ENCODE measurements at places on chromosomes 12 and 14. TPM values are rescaled to one million over a fixed set of nuclear protein-coding genes. Genes with fewer than 3 reads are reported as not detected.

GRCh38 chr14:96737881-96738280 lies 59.3 kb upstream of the VRK1 start:
- DNase-seq, result no peak

DNA sequence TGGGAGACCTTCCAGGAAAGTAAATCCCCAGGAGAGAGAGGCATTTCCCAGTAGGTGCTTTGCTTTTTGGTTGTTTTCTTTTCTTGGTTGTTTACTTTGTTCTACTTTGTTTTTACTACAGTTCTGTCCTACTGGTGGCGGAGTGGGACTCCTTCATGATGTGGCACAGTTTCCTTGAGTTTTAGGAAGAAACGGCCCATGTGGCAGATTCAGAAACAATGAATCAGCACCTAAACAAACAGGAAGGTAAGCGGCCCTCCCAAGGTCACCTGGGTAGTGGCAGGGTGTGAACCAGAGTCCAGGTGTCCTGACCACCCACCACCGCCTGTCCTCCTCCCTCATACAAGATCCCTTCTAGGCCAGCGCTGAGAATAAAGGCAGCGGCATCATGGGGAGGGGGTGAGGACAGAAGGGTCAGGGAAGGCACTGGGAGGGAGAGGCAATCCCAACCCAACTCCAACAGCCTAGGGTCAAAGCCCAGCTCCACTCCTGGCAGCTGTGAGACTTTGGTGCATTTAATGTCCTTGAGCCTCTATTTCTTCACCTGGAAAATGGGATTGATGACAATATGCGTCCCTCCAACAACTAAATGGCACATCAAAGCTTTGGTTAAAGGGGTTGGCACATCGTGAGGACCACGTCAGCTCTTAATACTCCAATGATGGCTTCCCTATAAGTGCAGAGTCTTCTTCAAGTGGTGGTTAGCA lies 111.5 kb upstream of the BCL2L14 start:
- DNase-seq, result no peak

DNA sequence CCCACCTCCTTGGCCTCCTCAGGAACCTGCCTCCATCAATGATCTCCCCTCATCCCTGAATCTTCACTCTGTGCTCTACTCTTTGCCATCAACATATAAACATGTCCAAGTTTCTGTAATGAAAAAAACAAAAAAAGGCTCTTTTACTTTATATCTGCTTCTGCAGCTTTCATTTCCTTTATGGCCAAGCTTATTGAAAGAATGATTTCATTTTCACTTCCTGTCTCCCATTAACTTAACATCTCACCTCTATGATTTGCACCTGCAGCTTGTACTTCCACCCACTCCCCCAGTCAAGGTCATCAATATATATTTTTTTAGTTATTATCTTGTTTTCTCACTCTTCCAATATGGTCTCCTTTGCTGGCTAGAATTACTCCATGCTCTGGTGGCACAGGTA lies 15.6 kb upstream of the RNU6-7 start:
- DNase-seq, result no peak

GRCh38 chr14:68527329-68527851 lies 265.5 kb downstream of the ZFP36L1 start:
- no peak for DNase-seq

Gene VDR
- total RNA-seq, result 92.4 TPM

Gene DHRS7
- 32.9 TPM for total RNA-seq

DNA sequence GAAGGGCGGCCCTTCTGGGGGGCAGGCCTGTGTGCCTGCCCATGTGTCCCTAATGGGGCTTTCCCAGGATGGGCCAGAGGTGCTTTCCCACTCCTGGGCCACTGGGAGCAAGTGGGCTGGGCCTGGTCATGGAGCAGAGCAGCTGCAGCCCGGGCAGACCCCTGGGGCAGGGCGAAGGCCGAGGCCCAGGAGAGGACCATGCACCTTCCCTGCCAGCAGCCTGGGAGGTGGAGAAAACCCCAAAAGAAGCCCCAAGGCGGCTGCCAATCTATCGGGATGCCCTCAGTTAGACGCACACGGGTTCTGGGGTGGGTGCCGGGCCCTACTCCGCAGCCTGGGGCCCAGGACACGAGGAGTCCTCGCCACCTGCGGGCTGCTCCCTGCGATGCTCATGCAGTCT lies 16.1 kb upstream of the CRIP2 start:
- DNase-seq, result no peak

- peak; percentile 11 for DNase-seq
These were observed 349.7 kb downstream of the NRXN3 start for GRCh38 chr14:78519863-78520262.

Gene ZC3H14
- 45.2 TPM for total RNA-seq

Gene PMCH
- 0.35 TPM for total RNA-seq

DNA sequence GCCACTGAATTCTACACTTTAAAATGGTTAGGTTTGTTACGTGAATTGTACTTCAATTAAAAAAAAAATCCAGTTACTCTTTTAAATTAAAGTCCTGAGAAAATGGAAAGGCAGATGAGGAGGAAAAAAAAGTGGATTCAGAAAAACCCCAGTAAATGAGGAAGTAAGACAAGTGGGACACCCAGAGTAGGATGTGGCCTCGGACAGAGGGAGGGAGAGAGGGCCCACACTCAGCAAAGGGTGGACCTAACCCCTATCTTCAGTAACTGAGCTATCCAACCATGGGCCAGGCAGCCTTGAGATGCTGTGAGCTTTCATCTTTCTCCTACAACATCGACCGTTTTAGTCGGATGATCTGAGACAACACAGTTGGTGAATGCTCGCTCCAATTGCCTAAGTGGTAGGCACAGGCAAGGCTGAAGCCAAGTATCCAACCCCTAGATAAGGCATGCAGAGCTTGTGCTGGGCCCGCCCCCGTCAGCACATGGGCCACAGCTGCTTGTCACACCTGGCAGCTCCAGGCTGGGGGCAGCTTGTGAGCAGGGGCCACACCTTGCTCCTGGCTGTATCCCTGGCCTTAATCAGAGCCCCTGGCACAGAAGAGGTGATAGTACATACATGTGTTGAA lies 142.1 kb downstream of the TTC7B start:
- DNase-seq, result no peak

Gene C1S
- 4.8 TPM for total RNA-seq

DNA sequence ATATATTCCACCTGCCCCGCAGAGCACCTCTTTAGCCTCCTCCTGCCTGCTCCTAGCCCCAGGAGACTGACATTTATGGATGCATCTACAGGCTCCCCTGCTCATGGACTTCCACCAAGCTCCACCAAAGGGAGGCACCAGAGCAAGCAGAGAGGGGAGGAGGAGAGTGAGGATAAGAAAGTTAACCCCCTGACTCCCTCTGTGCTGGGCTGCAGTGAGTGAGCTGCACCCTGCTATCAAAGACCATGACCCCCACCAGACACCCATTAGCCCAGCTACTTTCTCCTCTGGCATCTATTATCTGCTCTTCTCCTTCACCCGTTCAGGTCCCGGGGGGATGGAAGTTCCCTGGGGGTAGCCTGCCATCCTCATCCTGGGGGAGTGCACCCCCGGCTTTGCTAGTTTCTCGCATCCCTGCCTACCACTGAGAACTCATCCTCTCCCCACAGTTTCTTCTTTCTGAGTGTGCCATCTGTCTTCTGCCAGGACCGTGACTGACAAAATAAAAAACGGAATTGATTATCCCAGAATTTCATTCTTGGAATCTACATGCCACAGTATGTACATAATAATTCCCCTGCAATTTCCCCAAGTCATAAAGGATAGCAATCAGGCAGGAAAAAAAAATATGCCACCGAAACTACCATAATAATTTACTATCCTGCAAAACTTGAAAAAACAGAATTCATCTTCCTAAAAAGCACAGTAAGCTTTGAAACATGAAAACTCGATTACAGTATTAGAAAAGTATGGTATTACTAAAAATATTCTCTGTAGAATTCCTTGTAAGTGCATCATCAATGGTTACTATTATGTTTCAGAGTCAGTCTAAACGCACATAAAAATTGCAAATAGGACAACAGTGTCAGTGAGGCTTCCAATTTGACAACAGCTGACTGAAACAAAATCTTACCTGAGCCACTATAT lies 45.2 kb downstream of the FOXN3 start:
- no peak for DNase-seq

Gene LRRIQ1
- not detected for total RNA-seq

Gene TSHR
- total RNA-seq, result not detected

Gene RASSF9
- not detected for total RNA-seq

Gene THAP2
- 7.8 TPM for total RNA-seq

DNA sequence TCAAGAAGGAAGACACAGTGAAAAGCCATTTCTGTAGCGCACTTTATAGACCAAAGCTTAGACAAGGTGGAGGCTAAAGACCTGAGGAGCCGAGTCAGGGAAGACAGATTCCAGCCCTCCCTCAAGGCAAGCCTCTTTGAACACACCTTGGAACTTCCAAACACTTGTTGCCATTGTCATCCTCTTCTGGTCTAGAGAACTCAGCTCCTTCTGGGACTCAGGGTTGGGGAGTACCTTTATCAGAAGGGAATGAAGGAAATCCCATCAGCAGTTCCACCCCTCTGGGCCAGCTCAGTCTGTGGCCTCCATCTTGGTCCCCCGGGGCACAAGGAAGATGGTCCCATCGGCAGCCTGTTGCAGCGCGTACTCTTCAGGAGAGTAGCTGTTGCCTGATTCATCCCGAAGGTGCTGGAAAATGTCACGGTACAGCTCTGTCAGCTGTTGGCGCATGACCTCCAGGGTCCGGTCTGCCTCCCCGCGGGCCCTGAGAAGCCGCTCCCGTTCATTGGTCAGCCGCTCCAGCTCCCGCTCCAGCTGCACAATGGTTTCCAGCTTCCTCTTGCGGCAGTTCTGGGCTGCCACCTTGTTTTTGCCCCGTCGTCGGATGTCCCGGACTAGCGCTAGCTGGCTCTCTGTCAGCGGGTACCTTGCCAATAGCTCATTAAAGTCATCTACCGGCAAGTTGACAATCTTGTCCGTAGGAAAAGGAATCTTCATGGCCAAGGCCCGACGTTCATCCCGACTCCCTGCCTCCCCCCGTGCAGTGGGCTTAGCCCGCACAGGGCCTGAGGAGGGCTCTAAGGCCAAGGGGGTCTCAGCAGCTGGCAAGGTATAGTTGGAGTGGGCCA lies 8.5 kb downstream of the NFE2 start:
- no peak for DNase-seq
